Astrocyte of the cerebellum (primary cell): ENCODE measurements at places on chromosomes 12 and 14.

DNA sequence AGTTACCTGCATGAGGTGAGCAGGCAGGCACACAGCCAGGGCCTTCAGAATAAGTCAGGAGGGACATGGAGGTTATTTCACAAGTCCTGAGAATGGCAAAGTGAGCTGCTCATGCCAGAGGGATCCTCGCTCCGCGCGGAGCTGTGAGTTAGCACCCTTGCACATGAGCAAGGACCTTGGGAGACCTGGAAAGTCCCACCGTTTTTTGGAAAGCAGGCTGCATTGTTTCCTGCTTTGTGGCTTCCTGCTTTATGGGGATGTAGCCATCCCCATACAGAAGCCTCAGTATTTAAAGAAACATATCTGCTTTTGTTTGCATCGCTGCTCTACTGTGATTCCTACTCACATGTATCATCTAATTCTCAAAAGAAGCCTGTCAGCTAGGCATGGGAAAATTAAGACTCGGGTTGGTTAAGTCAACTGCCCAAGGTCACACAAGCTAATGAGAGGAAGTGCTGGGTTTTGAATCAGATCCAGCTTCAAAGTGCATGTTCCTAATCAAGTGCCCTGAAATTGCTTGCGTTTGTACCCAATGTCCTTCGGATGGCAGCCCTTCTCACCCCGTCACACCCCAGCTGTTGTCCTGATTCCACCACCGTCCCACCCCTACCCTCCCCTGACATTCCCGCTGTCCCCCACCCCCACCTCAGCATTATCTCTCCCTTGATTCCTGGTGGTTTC is 106.2 kb downstream of the CRACR2A start:
- no peak for DNase-seq

DNA sequence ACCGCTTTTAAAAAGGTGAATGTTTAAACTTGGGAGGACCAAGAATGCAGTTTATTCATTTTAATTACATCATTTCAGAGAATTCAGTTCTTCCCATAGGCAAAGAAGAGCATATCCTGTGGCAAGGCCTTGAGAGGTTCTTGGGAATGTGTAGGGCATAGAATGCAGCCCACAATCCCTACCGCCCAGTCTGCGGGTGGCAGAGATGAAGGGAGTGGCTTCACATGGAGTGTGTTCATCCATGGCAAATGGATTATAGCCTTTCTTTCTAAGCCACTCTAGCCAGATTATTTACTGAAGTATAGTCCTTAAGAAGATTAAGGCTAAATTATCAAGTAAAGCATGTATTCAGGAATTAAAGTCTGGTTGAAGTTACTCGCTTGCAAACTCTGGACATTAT is 97.4 kb downstream of the TSPAN8 start:
- DNase-seq = no peak

- DNase-seq = no peak
Observed at GRCh38 chr14:94054936-94055335, 26.1 kb downstream of the DDX24 start.

- no peak for DNase-seq
Observed at GRCh38 chr14:89366864-89367778, 49.9 kb downstream of the FOXN3 start.

GRCh38 chr14:68687746-68688145 is 105.1 kb downstream of the ZFP36L1 start:
- no peak for DNase-seq

DNA sequence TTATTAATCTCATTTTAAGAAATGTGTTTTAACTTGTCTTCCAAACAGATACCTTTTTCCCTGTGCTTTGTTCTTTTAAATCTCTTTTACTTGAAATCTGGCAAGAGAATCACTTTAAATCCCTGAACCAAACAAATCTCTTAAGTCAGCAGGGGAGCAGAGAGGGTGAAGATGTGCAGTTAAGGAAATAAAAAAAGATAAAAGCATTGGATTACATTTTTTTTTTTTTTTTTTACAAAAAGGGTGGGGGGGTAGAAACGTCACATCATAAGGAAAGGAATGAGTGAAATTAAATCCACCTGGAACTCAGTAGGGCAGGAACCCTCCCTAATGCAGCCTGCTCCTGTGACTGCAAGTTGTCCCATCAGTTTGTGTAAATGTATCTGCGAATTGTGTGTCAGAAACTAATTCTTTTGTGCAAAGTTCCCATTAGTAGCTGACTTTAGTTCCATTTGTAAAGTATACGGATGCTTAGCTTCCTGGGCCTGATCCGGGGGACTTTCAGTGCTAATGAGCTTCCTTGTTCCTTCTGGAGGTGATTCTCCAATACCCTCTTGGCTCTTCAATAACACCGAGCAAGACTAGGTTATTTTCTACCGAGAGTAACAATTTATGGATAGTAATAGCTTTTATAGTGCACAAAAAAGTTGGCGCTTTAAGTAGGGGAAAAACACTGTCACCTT is 1.5 kb downstream of the TTC6 start:
- DNase-seq = no peak

DNA sequence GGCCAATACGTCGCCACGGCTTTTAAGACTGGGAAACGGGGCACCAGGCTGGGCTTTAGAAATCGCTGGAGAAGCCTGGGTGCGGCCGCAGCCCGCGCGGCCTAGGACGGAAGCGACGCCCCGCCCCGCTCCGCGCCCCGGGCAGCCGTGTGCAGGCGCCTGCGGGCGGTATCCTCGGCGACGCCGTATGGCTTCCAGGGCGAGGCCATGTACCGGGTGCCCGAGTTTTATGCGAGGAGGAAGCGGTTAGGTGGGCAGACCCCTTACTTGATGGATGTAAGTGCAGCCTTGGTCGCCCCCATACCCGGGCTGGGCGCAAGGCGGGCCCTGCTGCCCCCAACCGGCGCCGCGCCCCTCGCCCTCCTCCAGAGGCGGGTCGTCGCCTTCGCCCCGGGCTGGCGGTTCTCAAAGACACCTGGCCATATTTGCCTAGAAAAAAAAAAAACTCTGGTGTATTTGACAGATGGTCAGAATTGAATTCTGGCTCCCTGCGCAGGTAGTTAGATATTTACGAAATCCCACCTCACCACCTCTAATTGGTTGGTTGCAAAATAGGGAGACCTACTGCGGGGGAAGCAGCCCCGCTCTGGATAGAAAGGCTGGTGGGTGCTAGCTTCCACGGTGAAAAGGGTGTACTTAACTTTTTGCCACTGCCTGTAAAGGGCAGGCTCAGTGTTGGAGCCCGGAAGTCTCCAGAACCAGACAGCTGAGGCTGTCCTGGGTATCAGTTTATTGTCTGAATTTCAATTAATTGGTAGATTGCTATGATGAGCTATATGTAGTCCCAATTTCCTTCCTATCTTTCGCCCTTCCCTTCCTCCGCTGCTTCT is at the start of gene PPP1R36:
PPP1R36 (plus strand) TSS at position 171 of the 830 bp plus-strand sequence; CDS start at position 208, 37 bp downstream.
- DNase-seq = no peak

GRCh38 chr12:132560614-132561426 is 49.6 kb downstream of the LRCOL1 start:
- peak; percentile 9 for DNase-seq

- peak; percentile 29 for DNase-seq
Observed at GRCh38 chr14:56087671-56088471, 30.3 kb upstream of the PELI2 start.

DNA sequence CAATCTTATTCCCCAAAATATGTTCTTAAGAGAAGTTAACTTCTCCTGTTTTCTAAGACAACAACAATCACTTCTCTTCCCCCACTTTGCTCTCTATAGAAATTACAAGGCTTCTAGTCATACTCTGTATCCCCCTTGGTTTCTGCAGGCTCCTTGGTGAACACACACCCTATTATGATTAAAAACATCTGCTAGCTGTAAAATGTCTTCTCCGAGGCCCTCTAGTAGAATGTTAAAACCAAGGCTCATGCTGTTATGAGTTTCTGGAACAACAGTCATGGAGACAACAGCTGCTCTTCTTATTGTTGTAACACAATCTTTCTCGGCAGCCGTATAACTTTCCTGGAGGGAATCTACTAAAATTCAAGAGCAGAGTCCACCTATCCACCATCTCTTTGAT is 397.5 kb upstream of the CCDC196 start:
- DNase-seq = no peak

- DNase-seq = no peak
Observed at GRCh38 chr12:58414398-58414871, 473.1 kb downstream of the ATP23 start.
